ENCODE measurements at places on chromosomes 1 and 21. TPM values are rescaled to one million over a fixed set of nuclear protein-coding genes. Genes with fewer than 3 reads are reported as not detected.

DNA sequence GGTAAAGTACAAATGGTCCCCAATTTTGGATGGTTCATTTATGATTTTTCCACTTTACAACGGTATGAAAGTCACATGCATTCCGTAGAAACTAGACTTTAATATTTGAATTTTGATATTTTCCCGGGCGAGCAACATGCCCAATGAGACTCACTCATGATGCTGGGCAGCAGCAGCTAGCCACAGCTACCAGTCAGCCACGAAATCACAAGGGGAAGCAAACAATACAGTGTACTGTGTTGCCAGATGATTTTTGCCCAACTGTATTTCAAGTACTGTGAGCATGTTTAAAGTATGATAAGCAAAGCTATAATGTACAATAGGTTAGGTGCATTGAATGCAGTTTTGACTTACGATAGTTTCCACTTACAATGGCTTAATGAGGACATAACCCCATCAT lies 266.8 kb downstream of the VAV3 start:
- H3K36me3 ChIP-seq = no peaks in the 10 kb centered on the region
- DNase-seq = no peak
- H3K4me3 ChIP-seq = no peak overlapping the region
- no peaks in the 10 kb centered on the region for H3K27me3 ChIP-seq
- H3K4me1 ChIP-seq = no peaks in the 10 kb centered on the region

Gene ANKRD65
- total RNA-seq = not detected

- no peak overlapping the region for H3K4me3 ChIP-seq
- no peaks in the 10 kb centered on the region for H3K4me1 ChIP-seq
- no peak overlapping the region for H3K27ac ChIP-seq
- DNase-seq = no peak
Measured at GRCh38 chr1:201647094-201647493, 108.2 kb downstream of the NAV1 start.

DNA sequence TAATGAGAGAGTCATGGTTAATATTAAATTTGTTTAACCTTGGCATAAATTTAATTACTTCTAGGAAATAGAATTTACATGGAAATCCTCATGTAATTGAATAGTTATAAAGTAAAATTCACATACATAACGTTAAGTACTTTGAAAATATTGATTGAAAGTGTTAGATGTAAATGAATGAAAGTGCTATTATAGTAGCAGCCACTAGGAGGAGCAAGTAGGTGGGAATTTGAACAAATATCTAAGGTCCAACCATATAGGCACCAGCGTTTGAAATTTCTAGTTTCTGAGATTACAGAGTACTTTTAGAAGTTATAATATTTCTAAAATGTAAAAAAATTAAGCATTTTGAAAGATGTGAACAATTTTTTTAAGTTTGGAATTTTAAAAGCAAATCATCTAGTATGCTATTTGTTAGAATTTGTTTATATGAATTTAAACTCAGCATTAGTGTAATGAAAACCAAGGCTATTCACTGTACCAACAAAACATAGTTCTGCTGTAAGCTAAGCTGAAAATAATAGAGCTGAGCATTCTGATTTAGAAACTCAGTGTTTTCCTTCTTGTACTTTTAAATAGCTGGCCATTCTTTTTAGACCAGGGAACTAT lies 3.3 kb downstream of the B3GALT2 start:
- H3K4me3 ChIP-seq = no peak overlapping the region
- no peaks in the 10 kb centered on the region for H3K27me3 ChIP-seq
- H3K36me3 ChIP-seq = peaks cover 1% of the 10 kb centered on the region
- no peak overlapping the region for H3K27ac ChIP-seq

- H3K27me3 ChIP-seq = no peaks in the 10 kb centered on the region
- H3K4me1 ChIP-seq = no peaks in the 10 kb centered on the region
- no peak for DNase-seq
- no peaks in the 10 kb centered on the region for H3K36me3 ChIP-seq
- no peak overlapping the region for H3K4me3 ChIP-seq
Measured at GRCh38 chr1:245797592-245798348, 643.0 kb downstream of the KIF26B start.

DNA sequence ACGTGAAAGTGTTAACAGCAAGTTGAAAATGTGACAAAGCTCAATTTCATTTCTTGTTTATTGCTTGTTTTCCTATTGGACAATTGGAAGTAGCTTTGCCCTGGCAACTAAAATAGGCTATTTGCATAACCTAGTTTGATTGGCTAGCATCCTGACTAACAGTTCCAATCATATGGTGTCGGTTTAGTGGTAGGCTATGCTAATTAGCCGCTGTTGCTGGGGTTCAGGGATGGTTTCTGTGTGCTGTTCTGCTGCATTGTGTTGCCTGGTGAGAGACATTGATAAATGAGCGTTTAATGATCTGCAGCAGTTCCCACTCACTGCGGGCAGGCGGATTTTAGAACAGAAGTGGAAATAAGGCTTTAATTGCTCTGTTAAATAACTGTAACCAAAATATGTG lies 68.5 kb downstream of the DYRK1A start:
- peaks cover 14% of the 10 kb centered on the region for H3K36me3 ChIP-seq
- peaks cover 45% of the 10 kb centered on the region for H3K4me1 ChIP-seq
- no peak overlapping the region for H3K4me3 ChIP-seq
- no peaks in the 10 kb centered on the region for H3K27me3 ChIP-seq
- H3K27ac ChIP-seq = no peak overlapping the region

DNA sequence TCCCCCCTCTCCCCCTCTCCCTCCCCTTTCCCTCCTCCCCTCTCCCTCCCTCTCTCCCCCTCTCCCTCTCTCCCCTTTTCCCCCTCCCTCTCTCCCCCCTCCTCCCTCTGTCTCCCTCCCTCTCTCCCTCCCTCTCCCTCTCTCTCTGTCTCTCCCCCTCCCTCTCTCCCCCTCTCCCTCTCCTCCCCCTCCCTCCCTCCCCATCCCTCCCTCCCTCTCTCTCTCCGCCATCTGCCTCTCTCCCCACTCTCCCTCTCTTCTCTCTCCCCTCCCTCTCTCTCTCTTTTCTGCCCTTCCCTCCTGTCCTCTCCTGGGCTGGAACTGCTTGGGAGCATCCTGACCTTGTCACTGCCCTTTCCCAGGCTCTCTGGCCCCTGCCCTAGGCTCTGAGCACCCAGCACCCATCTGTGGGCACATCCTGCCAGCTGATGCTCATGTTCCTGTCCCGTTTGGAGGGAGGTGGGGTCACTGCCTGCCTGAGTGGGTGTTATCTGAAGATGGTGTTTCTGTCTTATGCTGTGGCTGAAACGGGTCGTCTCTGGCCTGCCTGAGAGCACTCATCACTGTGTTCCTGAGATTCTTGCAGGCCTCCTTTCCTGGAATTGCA lies 10.8 kb downstream of the FTCD start:
- no peaks in the 10 kb centered on the region for H3K36me3 ChIP-seq
- peak overlapping the region; percentile 70 for H3K27ac ChIP-seq
- DNase-seq = no peak
- H3K4me3 ChIP-seq = no peak overlapping the region

Gene LCE1F
- total RNA-seq = not detected

DNA sequence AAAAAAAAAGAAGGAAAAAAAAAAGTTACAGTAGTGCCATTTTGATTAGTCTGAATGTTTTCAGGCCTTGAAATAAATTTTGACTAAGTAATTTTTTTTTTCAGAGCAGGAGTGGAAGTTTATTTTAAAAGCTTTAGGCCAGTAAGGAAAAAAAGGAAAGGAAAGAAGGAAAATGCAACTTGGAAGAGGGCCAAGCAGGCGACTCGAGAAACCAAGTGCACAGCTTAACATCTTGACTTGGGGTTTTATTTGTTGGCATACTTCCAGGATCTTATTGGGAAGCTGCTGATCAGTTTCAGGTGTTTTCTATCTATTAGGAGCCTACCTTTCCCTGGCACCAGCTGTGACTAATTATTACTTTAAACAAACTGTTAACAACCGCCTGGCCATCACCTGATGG lies 41.7 kb downstream of the ATF3 start:
- no peaks in the 10 kb centered on the region for H3K36me3 ChIP-seq
- no peaks in the 10 kb centered on the region for H3K4me1 ChIP-seq
- no peak overlapping the region for H3K27ac ChIP-seq

Gene COL9A2
- 22.3 TPM for total RNA-seq

DNA sequence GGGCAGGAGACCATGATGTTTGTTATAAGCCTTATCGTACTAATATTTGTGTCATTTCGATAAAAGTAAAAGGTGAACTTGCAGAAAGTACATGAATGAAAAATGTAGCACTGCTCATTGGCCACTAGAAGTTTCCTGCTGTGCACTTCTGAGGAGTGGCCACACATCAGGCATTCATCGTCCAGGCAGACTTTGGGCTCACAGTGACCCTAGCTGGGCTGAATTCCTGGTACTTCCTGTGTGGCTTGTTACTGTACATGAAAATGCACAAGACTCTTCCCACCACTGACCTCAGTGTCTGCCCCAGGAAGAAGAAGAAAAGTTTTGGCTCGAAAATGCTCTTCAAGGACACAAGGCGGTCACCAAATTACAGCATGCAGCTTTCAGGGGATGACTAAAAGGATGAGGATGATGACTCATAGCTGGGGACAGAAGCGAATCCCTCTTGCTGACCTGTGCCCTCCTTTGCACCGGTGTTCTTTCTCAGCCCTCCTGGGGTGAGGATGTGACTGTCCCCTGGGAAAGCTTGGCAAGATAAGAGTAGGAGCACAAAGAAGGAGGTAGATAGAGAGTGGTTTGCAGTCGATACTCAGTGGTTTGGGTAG lies 252.4 kb upstream of the KAZN start:
- DNase-seq = no peak
- no peaks in the 10 kb centered on the region for H3K36me3 ChIP-seq
- no peaks in the 10 kb centered on the region for H3K4me1 ChIP-seq

Gene UMODL1
- not detected for total RNA-seq

Gene SYNC
- 0.05 TPM for total RNA-seq

DNA sequence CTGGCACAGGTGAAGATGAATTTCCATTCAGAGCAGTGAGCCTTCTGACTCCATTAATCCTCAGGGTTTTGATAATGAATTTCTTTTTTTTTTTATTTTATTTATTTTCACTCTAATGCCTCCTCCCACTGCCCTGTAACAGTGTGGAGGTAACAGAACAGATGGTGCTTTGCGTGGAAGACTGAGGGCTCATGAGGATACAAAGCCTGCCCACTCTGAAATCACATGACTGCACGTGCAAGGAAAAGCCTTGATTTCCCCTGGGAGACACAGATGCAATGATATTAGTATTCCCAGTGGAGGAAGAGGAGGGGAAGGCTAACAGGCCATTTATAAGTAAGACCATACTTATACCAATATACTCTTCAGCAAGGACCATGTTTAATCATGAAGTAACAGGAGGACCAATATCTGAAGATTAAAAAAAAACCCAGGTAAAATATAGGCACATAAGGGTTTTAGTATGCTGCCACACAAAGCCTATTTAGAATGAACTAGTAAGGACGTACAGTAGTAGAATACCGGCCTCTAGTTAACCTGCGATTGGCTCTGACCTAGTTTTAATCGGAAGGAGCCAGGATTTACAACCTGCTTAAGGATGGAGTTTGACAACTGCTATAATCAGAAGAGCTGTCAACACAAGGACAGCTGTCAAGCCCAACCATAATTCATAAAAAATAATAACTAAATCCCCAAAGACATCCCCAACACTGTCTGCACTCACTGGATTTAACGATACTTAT lies 69.6 kb downstream of the LHX4 start:
- no peak overlapping the region for H3K27ac ChIP-seq
- H3K36me3 ChIP-seq = peaks cover 7% of the 10 kb centered on the region
- H3K4me1 ChIP-seq = peaks cover 21% of the 10 kb centered on the region

GRCh38 chr1:155210314-155211104 lies 2.0 kb downstream of the MTX1 start:
- H3K4me3 ChIP-seq = peak overlapping the region; percentile 93
- peak overlapping the region; percentile 6 for H3K27ac ChIP-seq
- no peaks in the 10 kb centered on the region for H3K27me3 ChIP-seq
- H3K36me3 ChIP-seq = peaks cover 6% of the 10 kb centered on the region
- no peak for DNase-seq
- H3K4me1 ChIP-seq = peaks cover 31% of the 10 kb centered on the region

DNA sequence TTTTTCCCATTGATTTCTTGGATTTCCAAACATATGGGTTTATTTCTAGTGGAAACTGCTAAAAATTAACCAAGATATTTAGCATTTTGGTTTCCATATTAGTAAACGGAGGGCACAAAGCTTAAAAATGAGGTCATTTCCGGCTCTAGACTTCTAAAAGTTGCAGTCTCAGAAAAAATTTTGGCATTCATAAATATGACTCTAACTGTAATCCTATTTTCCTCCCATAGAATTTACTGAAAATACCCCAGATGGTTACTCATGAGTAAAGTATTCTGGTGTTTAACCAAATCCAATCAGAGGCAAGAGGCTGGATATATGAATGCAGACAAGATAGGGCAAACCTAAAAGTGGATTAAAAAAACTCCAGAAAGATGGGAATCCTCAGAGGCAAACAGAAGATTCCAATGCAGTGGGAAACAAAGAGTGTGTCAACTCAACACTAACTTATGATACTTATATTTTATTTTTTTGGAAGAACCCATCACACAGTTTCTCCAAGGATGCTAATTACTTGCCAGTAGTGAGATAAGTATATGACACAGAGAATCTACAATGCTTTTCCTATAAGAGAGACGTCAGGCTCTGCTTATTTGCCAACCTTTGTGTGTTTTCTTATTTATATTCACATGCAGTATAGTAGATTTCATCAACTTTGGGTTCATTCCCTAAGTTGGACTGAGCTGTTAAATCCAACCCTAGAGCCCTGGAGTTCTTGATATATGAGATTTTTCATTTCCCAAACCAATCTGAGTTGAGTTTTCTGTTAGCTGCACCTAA lies 90.1 kb upstream of the BCL10 start:
- no peak for DNase-seq
- no peaks in the 10 kb centered on the region for H3K36me3 ChIP-seq
- no peaks in the 10 kb centered on the region for H3K4me1 ChIP-seq
- H3K27me3 ChIP-seq = peaks cover 12% of the 10 kb centered on the region

DNA sequence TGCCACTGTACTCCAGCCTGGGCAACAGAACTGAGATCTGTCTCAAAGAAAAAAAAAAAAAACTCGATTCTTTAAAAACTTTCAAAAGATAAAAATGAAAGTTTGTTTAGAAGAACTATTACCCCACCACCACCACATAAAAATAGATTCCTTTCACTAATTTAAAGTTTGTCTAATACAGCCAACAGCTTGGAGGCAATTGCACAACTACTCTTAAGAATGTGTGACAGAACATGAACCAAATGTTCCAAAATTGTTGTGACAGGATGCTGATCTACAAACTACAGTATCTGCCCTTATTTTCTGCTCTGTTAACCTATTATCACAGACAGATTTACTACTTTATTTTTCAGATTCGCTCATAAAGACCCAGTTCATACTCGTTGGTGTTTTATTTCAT lies 5.5 kb upstream of the TGFBR3 start:
- H3K27me3 ChIP-seq = peaks cover 19% of the 10 kb centered on the region
- no peak for DNase-seq
- peaks cover 4% of the 10 kb centered on the region for H3K36me3 ChIP-seq
- peaks cover 28% of the 10 kb centered on the region for H3K4me1 ChIP-seq
- peak overlapping the region; percentile 6 for H3K4me3 ChIP-seq

DNA sequence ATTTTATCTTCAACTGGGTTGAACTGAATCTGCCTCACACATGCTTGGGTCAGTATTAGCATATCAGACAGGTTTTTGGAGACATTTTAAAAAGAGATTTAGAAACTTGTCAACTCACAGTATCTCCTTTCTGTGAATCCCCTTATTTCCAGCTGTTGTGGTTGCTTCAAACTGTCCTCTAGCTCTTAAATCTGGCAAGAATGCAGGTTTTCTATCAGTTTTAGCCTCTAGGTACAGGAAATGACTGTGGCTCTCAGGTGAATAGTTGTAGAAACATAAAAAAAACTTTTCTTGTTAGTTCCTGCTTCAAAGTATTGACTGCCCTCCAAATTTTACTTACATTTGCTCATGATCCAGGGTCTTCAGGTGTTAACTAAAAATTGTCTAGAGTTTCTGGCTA lies 495.7 kb upstream of the TMPRSS15 start:
- H3K27ac ChIP-seq = no peak overlapping the region
- no peaks in the 10 kb centered on the region for H3K27me3 ChIP-seq
- no peaks in the 10 kb centered on the region for H3K36me3 ChIP-seq

Gene TEKT2
- 0.16 TPM for total RNA-seq
